Fibroblast of pulmonary artery (primary cell): ENCODE measurements at places on chromosomes 7 and 10.

GRCh38 chr10:3499120-3499519 lies 285.9 kb downstream of the KLF6 start:
- peak; percentile 41 for DNase-seq

DNA sequence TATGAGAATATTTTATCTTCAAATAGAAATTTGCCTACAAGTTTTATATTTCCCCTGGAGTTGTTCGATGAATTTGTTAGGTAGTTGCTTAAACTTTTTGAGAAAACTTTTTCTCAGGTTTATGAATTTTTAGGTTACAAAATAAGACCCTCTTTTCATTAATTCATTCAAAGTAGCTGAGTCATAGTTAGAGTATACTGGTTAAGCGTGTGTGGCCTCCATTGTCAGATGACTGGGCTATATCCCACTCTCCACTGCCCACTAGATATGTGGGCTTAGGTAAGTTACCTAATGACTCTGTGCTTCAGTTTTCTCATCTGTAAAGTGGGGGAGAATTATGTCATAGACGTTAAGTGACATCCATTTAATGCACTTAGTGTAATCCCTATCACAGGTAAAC lies 1.0 kb downstream of the ASB15 start:
- DNase-seq: no peak

- DNase-seq: peak; percentile 48
These were observed 157.2 kb upstream of the ZNF92 start for GRCh38 chr7:65216469-65216868.

GRCh38 chr7:36128448-36129047 lies 24.5 kb upstream of the EEPD1 start:
- peak; percentile 86 for DNase-seq

DNA sequence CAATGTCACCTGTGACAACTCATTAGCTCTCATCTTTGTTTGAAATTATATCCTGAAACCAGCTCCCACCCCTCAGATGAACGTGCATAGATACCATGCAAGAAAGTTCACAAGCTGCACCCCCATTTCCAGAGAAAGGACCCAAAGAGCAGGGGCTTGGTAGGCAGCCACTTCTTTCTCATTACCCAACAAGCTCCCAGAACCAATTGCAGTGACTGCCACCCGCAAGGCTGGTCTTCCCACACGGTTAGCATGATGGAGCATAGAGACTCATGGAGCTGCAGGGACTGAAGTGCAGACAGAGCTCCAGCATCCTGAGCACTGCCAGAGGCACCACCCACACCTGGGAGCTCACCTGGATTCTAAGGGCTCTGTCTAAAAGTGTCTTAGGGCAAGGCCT lies 28.5 kb downstream of the FRMPD2 start:
- DNase-seq: no peak
